NCI-H1436 (cell line): ENCODE measurements at places on chromosomes 2 and 18.

GRCh38 chr2:239746559-239747246 is 278.4 kb downstream of the NDUFA10 start:
- no peak for DNase-seq

DNA sequence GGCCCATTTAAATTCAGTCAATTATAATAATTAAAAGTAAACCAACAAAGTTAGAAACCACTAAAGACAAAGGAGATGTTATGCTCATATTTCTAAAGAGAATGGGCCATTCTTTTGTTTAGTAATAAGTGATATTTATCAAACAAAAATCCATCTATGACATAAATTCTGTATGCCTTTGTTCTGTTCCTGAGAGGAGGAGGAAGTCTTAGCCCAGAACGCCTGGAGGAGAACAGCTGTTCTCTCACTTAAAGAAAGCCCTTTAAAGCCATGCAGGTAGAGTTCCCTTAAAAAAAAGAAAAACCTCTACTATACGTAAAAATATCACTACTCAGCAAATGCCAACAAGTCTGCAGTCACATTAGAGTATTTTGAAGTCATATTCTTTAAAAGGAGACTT is 15.5 kb downstream of the LAMA1 start:
- no peak for DNase-seq

DNA sequence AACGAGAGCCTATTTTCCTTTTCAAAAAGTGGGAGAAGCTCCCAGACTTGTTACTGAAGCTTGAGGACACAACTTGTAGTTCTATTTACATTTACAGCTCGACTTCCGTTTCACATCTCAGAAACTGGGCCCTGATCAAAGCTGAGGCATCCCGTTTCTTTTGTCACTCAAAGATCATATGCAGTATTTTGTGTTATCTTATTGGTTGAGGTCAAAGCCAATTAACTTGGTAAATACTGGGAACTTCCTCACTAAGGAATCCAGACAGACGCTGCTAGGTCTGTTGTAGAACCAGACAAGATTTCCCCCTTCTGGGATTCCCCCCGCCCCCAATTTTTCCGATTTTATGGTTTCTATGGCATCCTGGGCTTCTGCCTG is 50.3 kb downstream of the TSN start:
- no peak for DNase-seq

DNA sequence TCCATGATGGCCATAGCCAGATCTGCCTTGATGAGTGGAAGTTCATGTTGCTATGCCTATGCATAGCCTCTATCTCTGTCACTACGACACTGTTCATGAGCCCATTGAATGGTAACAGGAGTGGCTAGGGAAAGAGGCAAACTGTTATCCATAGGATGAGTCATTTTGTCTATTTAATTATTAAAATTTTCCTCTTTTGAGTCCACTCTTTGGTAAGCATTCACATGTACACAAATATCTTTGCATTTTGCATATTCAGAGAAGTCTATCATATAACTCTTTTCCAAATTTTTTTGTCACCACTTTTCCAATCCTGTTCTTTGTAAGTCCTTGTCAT is 364.4 kb downstream of the KCNJ3 start:
- no peak for DNase-seq

GRCh38 chr18:74866577-74866976 is 268.9 kb downstream of the ZNF407 start:
- no peak for DNase-seq

DNA sequence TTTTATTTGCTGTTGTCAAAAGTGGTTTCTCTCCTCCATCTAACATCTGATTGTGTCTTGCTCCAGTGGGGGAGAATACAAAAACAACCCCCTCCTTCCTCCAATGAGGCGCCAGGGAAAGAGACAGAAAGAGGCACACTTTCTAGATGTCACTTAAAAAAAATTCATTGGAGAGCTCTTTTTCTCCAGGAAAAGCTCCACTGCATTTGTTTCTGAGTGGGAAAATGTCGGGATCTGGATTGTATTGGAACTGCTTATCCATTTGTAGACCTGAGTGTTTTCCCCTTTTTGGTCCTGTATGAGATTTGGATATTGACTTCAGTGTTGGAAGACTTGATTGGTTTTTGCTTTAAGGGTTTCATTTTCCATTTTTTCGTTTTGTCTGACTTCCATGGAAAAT is 995 bp downstream of the MBD5 start:
- no peak for DNase-seq

- no peak for DNase-seq
These were observed 161.8 kb downstream of the HDAC4 start for GRCh38 chr2:239238839-239239606.

DNA sequence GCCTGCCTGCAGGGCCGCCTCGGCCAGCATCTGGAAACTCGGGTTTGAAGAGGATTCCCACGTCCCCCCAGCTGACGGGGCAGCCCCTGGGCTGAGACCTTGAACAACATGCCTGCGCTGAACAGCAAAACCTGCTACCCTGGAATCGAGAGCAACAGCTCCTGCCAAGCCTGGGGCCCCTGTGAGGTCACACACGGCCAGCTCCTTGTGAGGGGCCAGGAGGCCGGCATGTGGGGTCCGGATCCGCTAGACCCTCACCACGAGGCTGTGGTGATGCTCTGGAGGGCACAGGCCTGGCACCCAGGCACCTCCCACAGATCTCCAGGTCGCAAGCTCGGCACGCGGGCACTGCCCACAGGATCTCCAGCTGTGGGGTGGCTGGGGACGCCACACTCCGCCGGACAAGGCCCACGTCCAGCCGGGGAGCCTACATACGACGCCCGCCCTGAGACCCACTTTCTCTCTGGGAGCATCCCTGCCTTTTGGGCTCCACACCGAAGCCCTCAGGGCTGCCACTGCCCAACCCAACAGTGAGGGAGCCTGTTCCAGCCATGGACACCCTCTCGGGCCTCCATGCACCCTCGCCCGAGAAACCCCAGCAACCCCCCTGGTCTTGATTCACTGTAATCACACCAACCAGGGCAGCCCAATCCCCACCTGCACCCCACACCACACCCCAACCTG is 34.1 kb downstream of the SLC66A2 start:
- no peak for DNase-seq

DNA sequence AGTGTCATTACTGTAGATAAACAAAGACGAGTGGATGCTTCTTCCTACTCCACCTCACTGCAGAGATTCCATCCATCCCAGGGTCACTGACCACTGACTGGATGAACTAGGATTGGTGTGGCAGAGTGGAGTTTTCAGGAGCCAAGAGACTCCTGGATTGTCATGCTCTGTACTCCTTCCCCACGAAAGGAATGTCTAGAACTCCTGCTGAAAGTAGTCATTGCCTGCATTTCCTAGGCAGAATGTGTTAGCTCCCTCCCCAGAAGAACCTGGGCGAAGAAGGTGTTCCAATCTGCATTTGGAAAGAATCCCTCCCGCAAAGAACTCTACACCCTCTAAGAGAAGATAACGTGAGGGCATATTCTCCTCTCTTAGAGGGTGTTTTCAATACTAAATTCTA is 6.2 kb downstream of the PAX8 start:
- DNase-seq: no peak

GRCh38 chr2:130872741-130873125 is 36.0 kb downstream of the ARHGEF4 start:
- no peak for DNase-seq

DNA sequence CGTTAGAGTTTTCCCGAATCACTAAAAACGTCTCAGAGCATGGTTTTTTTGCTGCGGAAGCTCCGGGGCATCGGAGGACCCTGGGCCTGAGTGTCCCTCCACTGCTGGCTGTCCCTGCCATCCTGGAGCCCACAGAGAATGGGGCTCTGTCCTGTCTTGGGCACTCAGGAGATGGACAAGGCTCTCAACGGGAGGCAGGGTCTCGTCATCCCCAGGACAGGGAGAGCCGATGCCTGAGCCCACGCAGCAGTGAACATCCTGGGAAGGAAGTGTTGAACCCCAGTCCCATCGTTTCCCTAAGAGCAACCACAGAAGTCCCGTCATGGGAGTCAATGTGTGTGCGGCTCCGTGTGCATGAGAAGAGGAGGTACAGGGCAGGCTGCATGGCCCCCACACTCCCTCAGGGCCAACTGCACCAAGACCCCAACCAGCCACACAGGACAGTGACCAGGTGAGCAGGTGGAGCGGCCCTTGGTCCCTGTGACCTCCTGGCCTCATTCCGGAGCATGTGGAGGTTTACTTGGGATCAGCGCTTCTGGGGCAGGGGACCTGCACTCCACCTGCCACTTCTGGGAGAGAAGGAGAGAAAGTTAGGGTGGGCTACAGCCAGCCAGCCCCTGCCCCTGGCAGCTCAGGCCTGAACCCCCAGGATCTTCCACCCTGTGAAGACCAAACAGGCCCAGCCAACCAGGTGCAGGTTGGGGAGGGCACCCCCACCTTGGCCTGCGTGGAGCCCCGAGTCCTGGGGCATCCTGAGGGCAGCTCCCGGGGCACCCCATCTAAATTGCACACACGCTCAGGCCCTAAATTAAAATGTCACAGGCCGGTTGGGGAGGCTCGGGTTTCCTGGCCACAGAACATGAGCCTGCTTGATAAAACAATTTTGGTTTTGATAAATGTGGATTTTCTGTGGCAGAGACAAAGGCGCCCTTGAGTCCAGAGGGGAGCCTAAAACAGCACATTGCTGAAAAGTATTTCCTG is 3.1 kb upstream of the SNED1 start:
- no peak for DNase-seq

- DNase-seq: no peak
These were observed 606 bp downstream of the AGBL5 start for GRCh38 chr2:27051902-27052645.

- no peak for DNase-seq
These were observed 262.5 kb downstream of the GALR1 start for GRCh38 chr18:77512152-77512551.

DNA sequence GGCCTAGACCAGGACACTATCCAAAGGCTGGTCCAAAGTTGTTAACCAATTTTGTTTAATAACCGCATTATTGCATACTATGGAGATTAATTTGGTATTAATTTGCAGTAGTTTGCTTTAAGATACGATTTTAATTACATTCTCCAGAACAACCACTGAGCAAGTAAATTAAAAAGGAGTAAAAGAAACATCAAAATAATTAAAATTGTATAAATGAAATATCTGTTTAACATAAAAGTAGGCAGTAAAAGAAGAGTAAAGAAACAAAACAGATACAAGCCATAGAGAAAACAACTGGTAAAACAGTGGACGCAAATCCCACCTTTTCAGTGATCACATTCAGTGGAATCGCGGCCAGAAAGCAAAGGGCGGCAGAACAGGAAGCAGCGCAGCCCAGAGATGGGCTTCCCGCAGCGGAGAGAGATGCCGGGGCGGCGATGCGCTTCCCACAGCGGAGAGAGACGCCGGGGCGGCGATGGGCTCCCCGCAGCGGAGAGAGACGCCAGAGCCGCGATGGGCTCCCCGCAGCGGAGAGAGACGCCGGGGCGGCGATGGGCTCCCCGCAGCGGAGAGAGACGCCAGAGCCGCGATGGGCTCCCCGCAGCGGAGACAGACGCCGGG is 176.8 kb downstream of the RTP5 start:
- no peak for DNase-seq

DNA sequence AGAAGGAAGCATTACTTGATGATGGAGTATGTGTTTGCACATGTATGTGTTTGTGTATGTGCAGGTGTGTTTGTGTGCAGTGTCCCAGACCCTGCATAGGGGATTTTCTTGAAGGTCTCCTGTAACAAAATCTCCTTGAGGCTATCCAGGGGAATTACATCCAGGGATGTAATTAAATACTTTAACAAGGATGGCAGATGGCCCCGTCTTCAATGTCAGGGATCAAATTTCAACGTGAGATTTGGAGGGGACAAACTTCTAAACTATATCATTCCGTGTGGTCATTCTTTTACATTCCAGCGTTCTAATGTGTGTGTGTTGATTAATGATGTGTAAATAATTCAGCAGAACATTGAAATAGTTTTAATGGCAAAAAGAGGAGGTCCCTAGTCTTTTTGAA is 3.3 kb downstream of the UGT1A9 start:
- DNase-seq: no peak

- DNase-seq: no peak
These were observed 1.6 kb upstream of the DCTN1 start for GRCh38 chr2:74381751-74382150.

GRCh38 chr2:68825866-68826265 is 45.3 kb downstream of the BMP10 start:
- no peak for DNase-seq

GRCh38 chr2:164569378-164569777 is 51.9 kb downstream of the GRB14 start:
- DNase-seq: no peak

DNA sequence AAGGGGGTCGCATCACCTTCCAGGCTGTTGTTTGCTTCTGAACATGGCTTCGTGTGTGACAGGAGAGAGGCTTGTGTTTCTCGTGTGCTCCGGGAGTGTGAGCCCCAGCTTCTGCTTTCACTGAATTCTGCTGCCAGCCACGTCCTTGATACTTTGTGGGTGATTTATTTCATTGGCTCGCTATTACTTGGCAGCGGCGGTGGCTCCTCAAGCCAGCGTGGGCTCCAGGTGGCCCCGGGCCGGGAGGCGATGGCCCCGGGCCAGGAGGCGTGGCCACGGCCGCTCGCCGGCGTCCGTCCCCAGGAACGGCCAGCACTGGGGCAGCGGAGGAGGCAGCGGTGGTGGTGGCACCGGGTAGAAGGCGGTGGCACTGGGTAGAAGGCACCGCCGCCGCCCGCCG is 63.1 kb downstream of the NAPG start:
- no peak for DNase-seq

- DNase-seq: no peak
These were observed 512.0 kb downstream of the CMPK2 start for GRCh38 chr2:6353669-6354068.

GRCh38 chr2:240384711-240385450 is 50.6 kb upstream of the GPC1 start:
- DNase-seq: no peak

DNA sequence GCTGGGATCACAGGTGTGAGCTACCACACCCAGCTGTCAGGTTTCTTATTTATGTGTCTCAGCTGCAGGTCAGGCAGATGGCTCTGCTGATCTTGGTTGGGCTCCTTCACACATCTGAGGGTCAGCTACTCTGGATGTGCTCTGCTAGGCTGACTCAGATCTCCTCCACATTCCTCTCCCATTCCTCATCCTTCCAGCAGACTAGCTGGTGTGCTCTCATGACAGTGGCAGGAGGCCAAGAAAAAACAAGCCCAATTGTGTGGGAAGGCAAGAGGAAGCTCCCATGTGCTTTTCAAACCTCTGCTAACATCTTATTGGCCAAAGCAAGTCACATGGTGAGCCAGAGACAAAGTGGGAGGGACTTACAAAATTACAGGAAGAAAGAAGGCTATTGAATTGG is 11.7 kb upstream of the MSH6 start:
- DNase-seq: peak; percentile 31

DNA sequence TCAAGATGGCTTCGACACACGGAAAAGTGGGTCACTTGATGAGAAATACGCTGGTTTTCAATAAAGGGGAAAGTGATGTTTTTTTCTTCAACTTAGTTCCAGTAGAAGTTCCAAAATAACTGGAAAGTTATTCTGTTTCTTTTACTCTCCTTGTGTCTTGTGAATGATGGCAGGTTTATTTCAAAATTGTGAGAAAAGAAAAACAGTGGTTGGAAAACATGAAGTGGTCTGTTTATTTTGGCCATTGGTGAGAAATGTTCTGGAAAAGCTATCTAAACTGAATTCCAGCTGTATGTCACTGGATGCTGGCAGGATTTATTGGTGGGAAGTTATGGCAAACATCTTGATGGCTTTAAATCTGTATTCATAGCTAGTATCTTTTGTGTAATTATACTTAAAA is 484.1 kb downstream of the DCC start:
- no peak for DNase-seq

GRCh38 chr2:2837746-2838547 is 506.9 kb upstream of the MYT1L start:
- DNase-seq: no peak
